ENCODE measurements at places on chromosomes 4 and X. TPM values are rescaled to one million over a fixed set of nuclear protein-coding genes. Genes with fewer than 3 reads are reported as not detected.

Gene UGT2B10
- not detected for total RNA-seq

Gene OTUD5
- total RNA-seq: 77.1 TPM

Gene KLHL2
- 26.7 TPM for total RNA-seq

Gene STK26
- total RNA-seq: 3.5 TPM

Gene NAA11
- total RNA-seq: 17.2 TPM

Gene MAGEA12
- 8.9 TPM for total RNA-seq

Gene CEP44
- total RNA-seq: 20.4 TPM

Gene ATP5ME
- total RNA-seq: 123 TPM

Gene CFAP47
- 3.2 TPM for total RNA-seq

Gene TAB3
- total RNA-seq: 181 TPM

Gene ADGRG2
- total RNA-seq: 5.8 TPM

Gene GPR50
- total RNA-seq: 0.24 TPM

Gene LRIT3
- 0.37 TPM for total RNA-seq

Gene PROM1
- total RNA-seq: 24.5 TPM

Gene TMEM131L
- 15.0 TPM for total RNA-seq

Gene HADH
- 71.2 TPM for total RNA-seq

Gene GLRA3
- 1.2 TPM for total RNA-seq

Gene SPACA5
- total RNA-seq: 18.9 TPM

Gene PHEX
- 0.37 TPM for total RNA-seq

Gene HSFX2
- total RNA-seq: 5.6 TPM

Gene TMSB15C
- total RNA-seq: 2.7 TPM

Gene DKK2
- not detected for total RNA-seq

Data from testis (tissue), 5 donors.